ENCODE measurements at places on chromosomes 13 and 19. TPM values are rescaled to one million over a fixed set of nuclear protein-coding genes. Genes with fewer than 3 reads are reported as not detected.
A peak's percentile ranks its signal among the peaks of the same experiment; 100 is the strongest.

GRCh38 chr13:23980160-23980551 lies 82.9 kb upstream of the C1QTNF9B start:
- DNase-seq = peak; percentile 92

GRCh38 chr13:23672616-23673015 lies 102.4 kb downstream of the TNFRSF19 start:
- no peak for DNase-seq

GRCh38 chr19:52536448-52536800 lies 9.0 kb downstream of the ZNF808 start:
- DNase-seq = no peak

The TPTE2 gene
- not detected for polyA plus RNA-seq

DNA sequence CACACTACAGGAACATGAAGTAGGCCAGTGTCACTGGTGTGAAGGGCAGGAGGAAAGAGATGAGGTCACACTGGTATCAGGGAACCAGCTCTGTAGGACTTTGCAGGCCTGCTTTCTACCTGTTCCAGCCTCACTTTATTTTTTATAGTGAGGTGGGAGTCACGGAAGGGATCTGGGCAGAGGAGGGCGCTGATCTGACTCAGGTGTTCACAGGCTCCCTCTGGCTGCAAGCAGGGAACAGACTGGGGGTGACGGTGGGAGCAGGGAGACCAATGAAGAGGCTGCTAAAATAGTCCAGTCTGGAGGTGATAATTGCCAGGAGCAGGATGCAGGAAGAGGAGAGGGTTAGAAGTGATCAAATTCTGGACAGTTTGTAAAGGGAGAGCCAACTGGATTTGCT lies 2.8 kb downstream of the THAP8 start:
- peak; percentile 44 for DNase-seq

- peak; percentile 54 for DNase-seq
These were observed 32.4 kb downstream of the GJA3 start for GRCh38 chr13:20128459-20128931.
